Stimulated activated naive CD4-positive, alpha-beta T cell treated with Interleukin-2 at 50 U/mL for 16 hours (primary cell): ENCODE measurements at places on chromosomes 1 and 21.

GRCh38 chr1:100413035-100413434 lies 60.7 kb downstream of the CDC14A start:
- no peak for DNase-seq

DNA sequence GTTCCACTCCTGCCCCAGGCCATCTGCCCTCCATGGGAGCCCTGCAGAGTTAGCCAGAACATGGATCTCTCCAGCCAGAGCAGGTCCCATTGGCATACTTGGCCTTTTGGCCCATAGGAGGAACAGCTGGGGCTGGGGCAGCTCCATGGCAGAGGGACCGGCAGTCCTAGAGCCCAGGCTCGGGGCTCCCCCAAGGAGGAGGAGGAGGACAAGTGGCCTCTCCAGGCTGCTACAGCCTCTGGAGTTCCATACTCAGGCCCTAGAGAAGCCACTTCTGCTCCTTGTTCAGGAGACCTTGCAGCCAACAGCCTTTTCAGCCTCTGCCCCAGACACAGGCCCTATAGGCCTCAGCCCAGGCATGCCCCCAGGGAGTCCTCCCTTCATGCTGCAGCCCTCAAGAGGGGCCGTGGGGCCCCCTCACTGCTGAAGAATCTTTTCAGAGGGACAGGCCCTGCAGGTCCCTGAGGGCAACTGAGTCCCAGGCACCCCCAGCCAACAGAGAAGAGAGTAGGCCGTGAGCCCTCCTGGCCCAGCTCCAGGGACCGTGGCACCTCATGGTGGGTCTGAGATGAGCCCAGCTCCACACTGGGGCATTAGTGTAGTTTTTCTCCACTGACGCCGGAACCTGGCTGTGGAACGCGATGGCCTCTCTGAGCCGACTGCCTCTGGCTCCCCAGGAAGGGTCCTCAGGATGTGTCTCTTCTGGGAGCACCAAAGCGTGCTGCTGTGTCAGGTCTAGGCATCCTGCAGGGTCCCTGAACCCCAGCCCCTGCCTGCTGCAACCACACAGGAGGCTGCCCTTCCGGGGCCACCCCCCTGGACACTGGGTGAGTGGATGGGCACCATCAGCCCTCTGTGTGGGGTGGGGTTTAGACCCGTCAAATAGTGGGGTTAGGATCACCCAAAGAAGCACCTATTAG lies 297.6 kb upstream of the VAMP3 start:
- no peak for DNase-seq

DNA sequence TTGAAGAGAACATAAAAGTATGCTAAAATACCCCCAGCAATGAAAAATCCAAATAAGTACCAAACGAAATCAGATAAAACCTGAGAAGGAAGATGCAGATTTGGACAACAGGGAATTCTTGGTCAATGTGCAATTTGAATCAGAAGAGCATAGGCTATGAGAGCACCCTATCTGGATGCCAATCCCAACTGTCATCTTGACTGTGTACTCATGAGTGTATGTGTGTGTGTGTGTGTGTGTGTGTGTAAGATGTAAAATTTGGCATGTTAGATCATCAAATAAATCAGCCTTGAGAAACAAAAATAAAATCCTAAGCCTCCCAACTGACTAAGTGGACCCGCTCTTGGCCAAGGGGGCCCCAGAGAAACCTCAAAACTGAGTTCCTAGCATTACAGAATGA lies 18.0 kb upstream of the SPRR2G start:
- no peak for DNase-seq

- DNase-seq, result no peak
Observed at GRCh38 chr1:23923592-23924499, 10.7 kb upstream of the CNR2 start.

- DNase-seq, result no peak
Observed at GRCh38 chr1:115924770-115925169, 51.5 kb upstream of the SLC22A15 start.

DNA sequence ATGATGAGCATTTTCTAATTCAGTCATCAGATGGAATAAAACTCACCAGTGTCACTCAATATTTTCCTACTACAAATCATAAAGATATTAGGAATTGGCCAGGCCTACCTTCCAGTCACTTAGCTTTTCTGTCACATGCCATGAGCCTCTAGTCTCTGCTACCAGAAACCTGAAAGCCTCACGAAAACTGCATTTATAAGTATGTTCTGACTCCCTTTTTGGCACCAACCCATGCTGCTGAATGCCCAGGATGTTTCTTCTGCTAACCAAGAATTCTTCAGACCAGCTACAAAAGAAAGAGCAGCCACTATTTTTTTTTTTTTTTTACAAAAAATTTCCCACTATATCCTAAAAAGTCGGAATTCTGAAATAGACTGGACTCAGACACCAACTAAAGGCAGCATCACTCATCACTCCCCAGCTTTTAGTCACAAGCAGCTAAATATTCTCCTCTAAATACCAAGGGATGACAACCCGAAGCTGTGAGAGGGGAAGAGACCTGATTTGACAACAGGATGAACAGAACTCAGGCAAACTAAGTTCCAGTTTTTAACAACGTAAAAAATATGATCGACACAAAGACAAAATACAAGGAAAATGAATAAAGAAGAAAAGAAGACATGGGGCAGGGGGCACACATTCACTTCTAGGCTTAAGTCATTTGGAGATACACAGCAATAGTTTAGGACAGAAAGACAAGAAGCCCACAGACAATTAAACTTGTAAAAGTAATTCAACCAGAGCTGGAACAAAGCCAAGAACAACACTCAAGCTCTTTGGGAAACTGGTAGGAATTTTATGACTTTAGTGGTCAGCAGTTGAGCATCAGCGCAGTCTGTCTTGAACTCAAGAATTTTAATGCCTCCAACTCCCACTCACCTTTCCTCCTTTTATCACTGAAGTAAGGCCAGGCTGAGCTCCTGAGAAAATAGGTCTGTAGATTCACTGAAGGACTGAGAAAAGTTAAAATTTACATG lies 1.7 kb downstream of the DCAF8 start:
- no peak for DNase-seq
